ENCODE measurements at places on chromosomes 6 and 20.

DNA sequence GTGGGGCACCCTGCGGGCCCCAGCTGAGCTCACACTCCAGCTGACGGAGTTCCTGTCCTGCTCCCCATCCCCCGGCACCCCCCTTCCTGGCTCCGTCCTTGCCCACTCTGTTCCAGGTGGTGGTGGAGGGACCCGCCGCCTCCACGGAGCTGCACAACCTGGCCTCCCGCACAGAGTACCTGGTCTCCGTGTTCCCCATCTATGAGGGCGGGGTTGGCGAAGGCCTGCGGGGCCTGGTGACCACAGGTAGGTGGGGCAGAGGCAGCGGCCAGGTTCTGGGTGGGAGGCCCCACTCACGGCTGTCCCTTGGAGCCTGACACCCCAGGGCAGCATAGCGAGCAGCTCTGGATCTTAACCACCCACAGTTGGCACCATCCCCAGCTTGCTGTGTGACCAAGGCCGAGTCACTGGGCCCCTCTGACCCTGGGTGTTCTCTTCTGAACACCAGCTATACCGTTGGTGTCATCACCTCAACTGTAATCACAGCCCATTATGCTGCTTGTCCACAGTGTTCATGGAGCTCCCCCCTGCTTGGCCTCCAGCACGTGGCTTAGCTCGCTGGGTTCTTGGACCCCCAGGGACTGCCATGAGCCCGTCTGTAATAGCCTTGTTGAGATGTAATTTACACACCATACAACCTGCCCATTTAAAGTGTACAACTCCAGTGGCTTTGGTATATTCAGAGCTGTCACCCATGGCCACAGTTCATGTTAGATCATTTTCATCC is 17.4 kb downstream of the COL20A1 start:
- DNase-seq, result no peak

- no peak for DNase-seq
Observed at GRCh38 chr6:97049253-97050011, 124.9 kb downstream of the KLHL32 start.

DNA sequence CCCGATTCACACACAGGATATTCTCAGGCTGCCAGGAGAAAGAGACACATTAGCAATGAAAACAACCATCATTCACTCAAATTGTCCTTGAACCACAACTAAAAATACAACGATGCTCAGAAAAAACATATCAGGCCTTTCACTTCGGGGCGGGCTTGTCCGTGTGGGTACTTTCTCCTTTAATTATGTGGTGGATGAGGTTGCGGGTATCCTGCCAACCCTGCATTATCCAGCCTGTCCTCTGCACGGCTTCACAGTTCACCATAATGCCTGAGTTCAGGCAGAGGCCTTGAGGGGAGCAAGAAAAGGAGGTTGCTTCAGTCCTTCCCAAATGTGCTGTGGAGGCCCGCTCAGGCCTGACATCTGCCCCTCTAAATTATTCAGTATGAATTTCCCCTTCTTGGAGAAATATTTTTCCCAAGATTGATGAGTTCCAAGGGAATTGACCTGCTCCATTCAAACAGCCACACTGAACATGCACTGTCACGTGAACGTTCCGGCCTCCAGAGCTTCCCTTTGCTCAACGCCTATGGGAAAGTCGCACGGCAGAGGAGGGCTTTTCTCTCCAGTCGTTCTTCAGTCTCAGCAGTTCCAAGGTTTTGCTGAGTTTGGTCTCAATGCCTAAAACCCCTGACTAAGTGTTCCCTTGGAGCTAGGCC is 70.3 kb downstream of the MYLK4 start:
- no peak for DNase-seq

DNA sequence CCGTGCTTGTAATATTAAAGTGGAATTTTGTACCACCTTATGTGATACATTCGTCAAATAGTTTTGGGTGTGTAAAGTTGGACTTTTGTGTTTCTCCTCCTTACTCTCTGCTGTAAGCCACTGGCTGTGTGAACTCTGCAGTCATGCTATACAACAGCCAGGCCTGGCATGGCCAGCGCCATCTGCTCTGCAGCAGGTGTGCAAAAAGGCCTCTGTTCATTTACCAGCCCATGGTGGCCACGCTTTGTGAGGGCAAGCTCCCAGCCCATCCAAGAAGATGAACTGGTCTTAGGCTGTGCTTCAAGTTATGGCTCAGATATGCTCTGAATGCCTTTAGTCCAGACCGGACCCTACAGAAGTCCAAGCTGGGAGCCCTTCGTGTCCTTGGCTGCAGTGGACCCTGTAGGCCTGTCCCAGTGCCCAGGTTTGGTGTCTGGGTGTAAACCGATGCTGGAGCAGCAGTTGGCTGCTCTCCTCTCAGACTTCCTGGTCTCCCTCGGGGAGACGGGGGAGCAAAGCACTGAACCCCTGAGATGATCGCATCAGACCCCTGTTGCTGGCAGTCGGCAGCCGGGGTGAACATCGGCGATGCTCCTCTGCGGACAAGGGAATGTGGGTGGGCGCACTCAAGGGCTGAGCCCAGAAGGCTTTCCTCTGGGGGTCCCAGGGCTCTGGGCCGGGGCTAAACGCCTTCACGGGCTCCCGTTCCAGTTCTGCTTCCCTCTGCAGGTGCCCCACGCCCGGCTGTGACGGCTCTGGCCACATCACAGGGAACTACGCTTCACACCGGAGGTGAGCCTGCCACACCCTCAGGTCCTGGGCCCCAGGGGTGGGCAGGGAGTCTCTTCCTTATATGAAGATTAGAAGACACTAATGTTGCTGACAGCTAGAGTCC is 28.6 kb upstream of the PCMTD2 start:
- no peak for DNase-seq

DNA sequence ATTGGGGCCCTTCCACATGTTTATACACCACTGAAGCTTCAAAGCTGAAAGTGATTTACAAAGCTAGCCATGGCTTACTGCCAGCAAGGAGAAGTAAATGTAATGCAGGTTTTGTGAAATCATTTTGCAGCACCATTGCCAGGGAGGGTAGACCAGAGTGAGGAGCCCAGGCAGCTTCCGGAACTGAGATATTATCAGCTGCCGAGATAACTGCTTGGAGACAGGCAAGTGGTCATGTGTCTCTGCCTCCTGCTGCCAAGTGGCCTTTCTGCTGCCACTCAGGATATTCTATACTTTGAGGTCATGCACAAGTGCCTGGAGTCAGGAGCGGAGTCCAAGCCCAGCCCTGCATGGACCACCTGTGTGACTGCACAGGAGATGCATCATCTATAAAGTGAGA is 160.2 kb downstream of the SYNDIG1 start:
- no peak for DNase-seq

GRCh38 chr6:140661691-140662090 is 1287.2 kb upstream of the CITED2 start:
- no peak for DNase-seq

GRCh38 chr6:2185466-2185865 is 59.9 kb downstream of the GMDS start:
- DNase-seq, result no peak

DNA sequence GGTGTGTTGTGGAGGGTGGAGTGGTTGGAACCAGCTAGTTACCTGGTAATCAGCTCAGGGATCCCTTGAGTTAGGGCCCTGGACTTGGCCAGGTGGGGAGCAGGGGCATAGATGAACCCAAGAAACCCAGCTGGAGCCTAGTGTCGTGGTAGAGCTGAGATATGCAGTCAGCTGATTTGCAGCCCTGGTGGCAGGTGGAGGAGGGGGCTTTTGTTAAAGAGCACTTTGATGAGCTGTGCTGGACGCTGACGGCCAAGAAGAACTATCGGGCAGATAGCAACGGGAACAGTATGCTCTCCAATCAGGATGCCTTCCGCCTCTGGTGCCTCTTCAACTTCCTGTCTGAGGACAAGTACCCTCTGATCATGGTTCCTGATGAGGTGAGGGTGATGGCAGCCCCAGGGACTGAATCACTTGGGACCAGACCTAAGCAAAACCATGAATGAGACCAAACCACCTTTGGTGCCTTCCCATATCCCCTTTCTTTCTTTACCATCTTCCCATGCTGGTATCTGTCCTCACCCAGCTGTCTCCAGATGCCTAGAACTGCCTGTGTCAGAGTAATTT is 12.7 kb downstream of the DEF6 start:
- DNase-seq, result no peak

- no peak for DNase-seq
Observed at GRCh38 chr6:169997930-169998218, 246.5 kb downstream of the ERMARD start.

DNA sequence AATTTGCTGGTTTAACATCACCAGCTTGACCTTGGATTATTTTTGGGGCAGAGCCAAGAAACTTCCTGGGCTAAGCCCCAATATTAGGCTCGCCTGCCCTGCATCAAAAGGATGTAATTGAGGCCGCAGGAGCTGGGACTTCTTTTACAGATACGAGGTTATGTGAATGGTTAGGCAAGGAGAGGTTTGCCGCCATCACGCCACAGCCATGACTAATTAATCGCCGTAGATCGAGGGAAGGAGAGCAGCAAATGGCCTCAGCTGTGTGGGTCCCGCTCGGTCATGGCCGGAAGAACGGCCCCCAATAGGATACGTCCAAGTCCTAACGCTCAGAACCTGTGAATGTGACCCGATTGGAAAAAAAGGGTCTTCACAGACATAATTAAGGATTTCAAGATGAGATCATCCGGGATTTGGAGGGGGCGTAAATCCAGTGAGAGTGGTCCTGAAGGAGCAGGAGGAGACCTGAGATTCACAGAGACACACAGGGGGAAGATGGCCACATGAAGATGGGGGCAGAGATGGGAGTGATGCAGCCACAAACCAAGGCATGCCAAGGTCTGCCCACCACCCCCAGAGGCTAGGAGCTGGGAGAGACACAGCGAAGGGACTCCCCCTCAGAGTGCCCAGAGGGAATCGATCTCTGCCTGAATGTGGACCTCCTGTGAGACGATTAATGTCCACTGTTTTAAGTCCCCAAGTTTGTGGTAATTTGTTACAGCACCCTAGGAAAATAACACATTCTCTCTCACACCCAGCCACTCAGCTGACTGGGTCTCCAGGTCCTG is 10.0 kb upstream of the BNIP5 start:
- DNase-seq, result no peak

DNA sequence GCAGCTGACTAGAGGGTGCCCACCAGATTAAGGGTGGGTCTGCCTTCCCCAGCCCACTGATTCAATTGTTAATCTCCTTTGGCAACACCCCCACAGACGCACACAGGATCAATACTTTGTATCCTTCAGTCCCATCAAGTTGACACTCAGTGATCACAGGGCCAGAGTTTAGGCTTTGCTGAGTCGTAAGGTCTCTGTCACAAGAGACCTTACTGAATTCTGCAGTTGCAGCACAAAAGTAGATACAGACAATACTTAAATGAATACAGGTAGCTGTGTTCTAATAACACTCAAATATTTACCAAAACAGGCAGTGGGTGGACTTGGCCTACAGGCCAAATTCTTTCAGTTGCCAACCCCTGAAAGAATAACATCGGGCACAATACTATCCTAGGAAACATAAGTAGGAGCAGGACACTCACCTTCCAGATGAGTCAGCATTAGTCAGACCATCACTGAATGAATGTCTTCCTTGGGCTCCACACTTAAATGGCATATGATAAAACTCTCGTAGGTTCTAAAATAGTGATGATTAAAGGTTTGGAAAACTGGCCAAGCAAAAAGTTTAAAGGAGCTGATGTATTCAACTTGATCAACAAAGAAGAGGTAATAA is 190.0 kb downstream of the UBE3D start:
- DNase-seq, result peak; percentile 73

GRCh38 chr6:39152262-39152661 is 37.3 kb upstream of the SAYSD1 start:
- no peak for DNase-seq

- no peak for DNase-seq
Observed at GRCh38 chr6:83958241-83958685, 75.3 kb upstream of the MRAP2 start.

- no peak for DNase-seq
Observed at GRCh38 chr6:20352346-20352745, 49.3 kb upstream of the E2F3 start.

- DNase-seq, result peak; percentile 61
Observed at GRCh38 chr6:36607683-36608386, 13.7 kb downstream of the SRSF3 start.

GRCh38 chr6:134147034-134147533 is 94.7 kb upstream of the SLC2A12 start:
- DNase-seq, result no peak

- no peak for DNase-seq
Observed at GRCh38 chr20:62317167-62317655, 14.4 kb downstream of the ADRM1 start.

- DNase-seq, result no peak
Observed at GRCh38 chr6:31575335-31575901, at the start of gene TNF. TSS of gene TNF (plus strand) at chr6:31575565. CDS start at chr6:31575742, 177 bp downstream.

DNA sequence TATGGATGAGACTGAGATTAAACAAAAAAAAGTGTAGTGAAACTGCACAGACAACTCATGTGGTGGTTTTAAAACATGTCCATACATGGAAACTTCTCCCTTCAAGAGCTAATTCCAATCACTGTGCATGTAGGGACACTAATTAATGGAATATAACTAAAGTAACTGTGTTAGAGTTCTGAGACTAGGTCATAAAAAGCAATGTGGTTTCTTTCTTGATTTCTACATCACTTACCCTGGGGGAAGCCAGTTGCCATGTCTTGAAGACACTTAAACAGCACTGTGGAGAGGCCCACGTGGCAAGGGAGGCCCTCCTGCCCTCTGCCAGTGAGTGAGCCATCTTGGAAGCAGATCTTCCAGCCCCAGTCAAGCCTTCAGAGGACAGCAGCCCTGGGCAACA is 118.2 kb upstream of the DST start:
- DNase-seq, result peak; percentile 43

- DNase-seq, result peak; percentile 54
Observed at GRCh38 chr20:881051-881782, 34.9 kb downstream of the ANGPT4 start.

- no peak for DNase-seq
Observed at GRCh38 chr6:2795956-2796355, 30.8 kb downstream of the WRNIP1 start.

DNA sequence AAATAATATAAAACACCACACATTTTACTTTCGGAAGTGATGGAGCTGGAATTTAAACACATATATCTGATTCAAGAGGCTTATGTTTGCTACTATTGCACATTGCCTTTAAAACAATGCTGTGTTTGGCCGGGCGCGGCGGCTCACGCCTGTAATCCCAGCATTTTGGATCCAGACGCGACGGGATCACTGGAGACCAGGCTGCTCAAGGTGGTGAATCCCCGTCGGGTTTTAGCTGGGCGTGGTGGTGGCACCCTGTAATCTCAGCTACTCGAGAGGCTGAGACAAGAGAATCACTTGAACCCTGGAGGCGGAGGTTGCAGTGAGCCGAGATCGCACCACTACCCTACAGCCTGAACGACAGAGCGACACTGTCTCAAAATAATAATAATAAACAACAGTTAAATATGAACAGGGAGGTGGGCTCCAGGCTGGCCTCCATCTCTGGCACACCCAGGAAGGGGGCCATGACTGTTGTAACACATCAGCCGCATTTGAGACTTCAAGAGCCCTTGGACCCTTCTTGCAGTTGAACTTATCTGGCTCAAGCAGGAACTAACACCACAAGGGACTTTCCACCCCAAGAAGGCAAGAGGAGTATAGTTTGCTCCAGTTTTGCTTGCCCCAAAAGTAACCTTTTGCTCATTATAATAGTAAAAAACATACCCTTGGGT is 127.1 kb upstream of the ZNF184 start:
- no peak for DNase-seq
